Caudate nucleus (tissue), 63 donors: ENCODE measurements at places on chromosomes 7 and 10.

- no peak for DNase-seq
Observed at GRCh38 chr10:83917537-83918506, 221.5 kb upstream of the GHITM start.

DNA sequence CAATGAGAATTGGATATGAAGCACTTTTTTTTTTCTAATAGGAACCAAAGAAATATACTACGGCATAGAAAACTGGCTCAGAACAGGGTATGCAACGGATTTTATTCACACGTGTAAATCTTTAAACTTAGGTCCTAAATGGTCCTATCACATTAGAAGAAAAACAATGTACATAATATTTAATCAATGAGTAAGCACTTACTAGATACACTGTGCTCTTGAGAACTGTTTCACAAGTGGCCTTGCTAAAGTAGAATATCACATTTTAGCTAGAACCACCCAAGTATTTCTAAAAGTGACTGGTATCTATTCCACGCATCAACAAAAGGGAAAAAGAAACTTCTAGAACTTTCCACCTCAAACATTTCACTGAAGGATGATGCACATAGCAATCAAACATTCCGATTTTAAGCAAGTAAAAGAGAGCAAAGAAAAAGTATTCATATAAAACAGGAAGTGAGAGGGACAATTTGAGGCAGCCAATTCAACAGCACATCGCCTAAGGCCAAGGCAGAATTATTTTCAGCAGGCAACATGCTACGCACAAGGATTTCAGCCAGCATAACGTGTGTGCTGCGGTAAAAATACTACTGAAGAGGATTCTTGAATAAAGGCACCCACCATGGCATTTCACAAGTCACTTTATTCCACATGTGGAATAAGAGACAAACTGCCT, 55.8 kb downstream of the PARD3 start:
- no peak for DNase-seq

GRCh38 chr7:87370660-87371180, 25.3 kb downstream of the CROT start:
- DNase-seq = no peak

- no peak for DNase-seq
Observed at GRCh38 chr10:116836083-116836482, 13.2 kb upstream of the ENO4 start.

DNA sequence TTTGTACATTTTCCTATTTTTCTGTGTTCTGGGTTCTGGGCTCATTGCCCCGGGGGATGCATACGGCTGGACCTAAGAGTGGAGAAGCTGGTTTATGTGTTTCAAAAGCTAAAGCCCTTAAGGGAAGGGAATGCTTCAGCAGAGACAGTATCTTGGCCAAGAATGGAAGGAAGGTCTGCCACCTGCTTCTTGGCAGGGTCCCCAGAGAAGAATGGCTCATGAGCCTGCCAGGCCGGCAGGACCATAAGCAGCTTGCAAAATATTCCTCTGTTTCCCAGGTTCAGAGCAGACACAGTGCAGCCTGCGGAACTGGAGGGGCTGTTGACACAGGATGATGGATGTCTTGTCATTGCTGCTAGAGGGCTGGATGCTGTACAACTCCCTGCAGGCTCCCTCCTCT, 7.8 kb upstream of the ABHD11 start:
- no peak for DNase-seq

DNA sequence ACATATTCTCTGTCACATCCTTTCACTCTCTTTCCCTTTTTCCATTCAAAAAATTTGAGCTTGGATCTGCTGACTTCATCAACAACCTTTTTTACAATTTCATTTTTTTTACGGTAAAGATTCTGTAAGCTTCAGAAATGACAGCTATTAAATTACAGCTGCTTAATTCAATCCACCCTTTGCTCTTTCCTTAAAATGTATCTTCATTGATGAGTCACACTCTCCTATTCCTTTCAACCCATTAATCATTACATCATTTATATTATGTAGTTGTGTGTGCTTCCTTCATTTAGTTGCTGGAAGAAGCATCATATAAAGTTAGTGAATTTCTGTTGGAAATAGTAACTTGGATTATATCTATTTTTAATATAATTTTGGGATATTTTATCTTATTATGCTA, 67.1 kb upstream of the MAGI2 start:
- no peak for DNase-seq

GRCh38 chr7:114942446-114943175, 20.7 kb downstream of the MDFIC start:
- no peak for DNase-seq

DNA sequence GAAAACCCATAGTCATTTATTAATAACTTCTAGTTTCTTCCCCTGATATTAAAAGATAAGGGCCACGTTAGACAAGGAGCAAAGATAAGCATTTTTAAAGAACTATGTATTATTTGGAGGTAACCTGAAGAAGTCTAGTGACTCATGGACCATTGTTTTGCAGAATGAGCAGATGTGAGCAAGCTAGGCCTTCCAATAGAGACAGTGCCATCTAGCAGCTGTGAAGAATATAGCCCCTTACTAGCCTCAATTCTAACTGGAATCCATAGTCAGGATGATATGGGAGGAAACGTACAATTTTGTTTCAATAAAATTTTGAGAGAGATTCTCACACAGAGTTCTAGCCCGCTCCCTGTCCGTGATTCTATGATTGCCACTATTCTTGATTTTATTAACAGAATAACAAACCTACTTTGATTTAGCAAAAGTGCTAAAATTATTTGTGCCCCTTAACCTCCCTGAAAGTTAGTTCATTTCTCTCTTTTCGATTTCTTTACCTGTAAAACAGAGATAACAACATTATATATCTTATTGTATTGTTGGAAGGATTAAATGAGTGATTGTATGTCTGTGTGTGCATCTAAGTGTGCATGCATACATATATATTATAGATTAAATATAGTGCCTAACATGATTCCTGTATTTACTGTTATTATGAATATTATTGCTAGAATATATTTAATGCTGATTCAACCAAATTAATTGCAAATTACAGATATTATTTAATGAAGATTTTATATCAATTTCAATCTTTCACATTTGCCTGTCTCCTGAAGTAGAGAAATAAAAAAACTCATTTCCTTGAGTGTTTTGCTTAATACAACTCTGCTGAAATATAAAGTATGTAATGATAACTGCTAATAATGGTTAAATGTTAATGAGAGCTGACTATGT, 22.7 kb downstream of the FAM237B start:
- no peak for DNase-seq

- DNase-seq = no peak
Observed at GRCh38 chr7:93146472-93147141, 1.6 kb downstream of the SAMD9L start.

- no peak for DNase-seq
Observed at GRCh38 chr10:86316274-86316835, 50.2 kb downstream of the GRID1 start.

GRCh38 chr7:117269417-117269816, 53.4 kb downstream of the WNT2 start:
- no peak for DNase-seq

GRCh38 chr10:91864099-91864498, 45.2 kb downstream of the FGFBP3 start:
- DNase-seq = no peak

- no peak for DNase-seq
Observed at GRCh38 chr7:47318395-47319182, 263.3 kb downstream of the TNS3 start.

GRCh38 chr10:6009150-6009549, 31.8 kb upstream of the IL15RA start:
- no peak for DNase-seq

GRCh38 chr10:47060993-47061500, 149.8 kb downstream of the PTPN20 start:
- DNase-seq = no peak

GRCh38 chr10:61139592-61139953, 195.6 kb upstream of the RHOBTB1 start:
- no peak for DNase-seq

DNA sequence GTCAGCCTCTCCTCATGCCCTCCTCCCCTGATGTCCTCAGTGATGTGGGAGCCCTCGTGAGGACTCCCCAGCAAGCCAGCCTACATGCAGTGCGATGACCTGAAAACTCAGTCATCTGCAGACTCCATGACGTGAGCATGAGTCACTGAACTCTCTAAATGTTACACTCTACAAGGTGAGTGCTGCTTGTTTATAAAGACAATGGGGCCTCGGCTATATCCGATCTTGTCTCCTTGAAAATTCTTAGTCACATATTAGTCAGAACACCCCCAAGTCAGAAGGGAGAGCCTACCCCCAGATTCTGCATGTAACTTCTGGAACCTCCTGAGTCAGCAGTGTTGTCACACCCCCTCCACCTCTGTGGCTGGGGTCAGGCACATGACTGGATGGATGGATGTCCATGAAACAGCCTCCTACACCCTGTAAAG, 673.8 kb downstream of the INHBA start:
- DNase-seq = peak; percentile 68

- DNase-seq = no peak
Observed at GRCh38 chr7:94761451-94761850, 105.5 kb upstream of the SGCE start.

DNA sequence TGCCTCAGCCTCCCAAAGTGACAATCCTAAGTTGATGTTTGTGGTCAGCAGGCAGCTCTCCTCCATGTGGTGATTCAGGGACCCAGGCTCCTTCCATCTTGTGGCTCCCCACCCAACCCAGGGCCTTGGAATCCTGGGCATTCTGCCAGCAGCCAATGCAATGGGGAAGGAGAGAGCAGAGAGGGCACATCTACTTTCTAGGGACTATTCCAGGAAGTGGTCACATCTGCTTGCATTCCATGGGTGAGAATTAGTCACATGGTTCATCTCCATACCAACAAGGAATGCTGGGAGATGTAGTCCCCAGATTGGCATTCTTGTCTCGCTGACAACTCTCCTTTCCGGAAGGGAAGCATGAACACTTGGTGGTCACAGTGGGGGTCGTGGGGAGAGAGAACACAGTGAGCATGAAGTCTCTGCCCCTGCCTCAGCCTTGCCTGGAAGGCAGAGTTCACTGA, 9.9 kb upstream of the SRRM3 start:
- no peak for DNase-seq

DNA sequence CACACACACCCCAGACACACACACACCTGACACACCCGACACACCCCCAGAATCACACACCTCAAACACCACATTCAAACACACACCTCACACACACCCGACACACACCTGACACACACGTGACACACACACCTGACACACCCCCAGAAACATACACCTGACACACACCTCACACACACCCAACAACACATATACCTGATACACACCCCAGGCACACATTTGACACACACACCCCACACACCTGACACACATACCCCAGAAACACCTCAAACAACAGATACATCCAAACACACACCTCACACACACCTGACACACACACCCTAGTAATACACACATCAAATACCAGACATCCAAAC, 652 bp upstream of the CALY start:
- DNase-seq = no peak

DNA sequence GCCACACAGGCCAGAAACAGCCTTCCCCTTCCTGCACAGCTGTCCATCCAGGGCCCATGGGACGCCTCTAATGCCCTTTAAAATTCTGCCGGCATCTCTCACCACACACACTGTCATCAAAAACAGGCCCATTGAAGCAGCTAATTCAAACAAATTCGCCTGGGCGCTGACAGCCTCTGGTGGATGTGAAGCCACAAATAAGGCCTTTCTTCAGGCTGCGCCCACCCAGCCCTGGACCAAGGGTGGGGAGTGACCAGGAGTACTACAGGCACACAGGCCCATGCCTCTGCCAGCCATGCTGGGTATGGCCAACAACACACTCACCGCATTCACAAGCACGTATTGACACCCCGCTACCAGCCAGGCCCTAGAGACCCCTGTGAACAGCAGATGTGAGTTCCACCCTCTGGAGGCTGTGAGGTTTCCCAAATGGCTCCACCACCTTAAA, 54.6 kb downstream of the SLIT1 start:
- DNase-seq = no peak

- DNase-seq = no peak
Observed at GRCh38 chr10:14025283-14026189, 305.2 kb downstream of the FRMD4A start.

DNA sequence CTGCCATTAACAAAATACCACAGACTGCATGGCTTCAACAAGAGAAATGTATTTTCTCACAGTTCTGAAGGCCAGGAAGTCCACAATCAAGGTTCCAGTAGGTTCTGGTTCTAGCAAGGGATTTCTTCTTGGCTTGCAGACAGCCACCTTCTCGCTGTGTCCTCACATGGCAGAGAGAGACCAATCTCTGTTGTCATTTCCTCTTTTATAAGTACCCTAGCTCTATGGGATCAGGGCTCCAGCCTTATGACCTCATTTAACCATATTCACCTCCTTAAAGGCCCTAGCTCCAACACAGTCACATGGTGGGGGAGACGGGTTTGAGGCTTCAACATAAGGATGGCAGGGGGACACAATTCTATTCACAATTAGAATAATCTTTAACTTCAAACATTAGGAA, 23.6 kb downstream of the ABI1 start:
- DNase-seq = no peak

DNA sequence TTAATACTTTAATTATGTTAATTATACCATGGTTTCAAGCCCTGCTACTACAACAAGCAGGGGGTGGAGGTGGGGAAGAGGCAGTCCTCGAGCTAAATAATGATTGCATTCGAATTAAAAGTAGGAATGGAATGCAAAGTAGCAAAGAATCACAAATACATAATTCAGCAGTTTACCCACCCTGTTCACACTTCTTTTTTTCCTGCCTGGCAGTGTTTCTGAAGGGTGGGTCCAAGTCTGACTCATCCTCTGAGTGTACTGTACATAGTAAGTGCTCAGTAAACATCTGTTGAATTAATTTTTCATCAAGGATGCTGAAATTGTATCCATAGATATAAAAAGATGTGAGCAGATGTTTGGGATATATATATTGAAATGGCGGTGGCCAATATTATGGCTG, 778.8 kb downstream of the LRMDA start:
- DNase-seq = no peak

GRCh38 chr10:103109821-103110220, 83.3 kb downstream of the NT5C2 start:
- DNase-seq = no peak

DNA sequence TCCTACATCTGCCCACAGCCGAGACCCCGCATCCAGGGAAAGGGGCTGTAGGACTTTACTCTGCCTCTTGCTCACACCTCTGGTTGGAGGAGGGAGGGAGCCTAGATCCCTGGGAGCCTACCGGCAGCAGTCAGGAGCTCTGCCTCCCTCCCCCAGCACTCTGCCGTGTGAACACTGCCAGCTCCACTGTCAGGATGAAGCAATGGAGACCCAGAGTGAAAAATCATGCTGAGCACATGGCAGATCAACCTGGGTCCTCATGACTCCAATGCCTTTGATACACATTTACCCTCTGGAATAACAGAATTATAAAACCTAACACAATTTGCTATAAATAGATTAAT, 477.7 kb downstream of the TNS3 start:
- no peak for DNase-seq

- DNase-seq = no peak
Observed at GRCh38 chr10:35194906-35195305, 68.3 kb downstream of the CREM start.

GRCh38 chr7:18555968-18556367, 60.4 kb downstream of the HDAC9 start:
- no peak for DNase-seq

GRCh38 chr7:155287284-155287935, 10.3 kb upstream of the INSIG1 start:
- DNase-seq = no peak
